Endothelial cell of umbilical vein (primary cell): ENCODE measurements at places on chromosomes 7 and 10. TPM values are rescaled to one million over a fixed set of nuclear protein-coding genes. Genes with fewer than 3 reads are reported as not detected.

OR6B1 gene
- not detected in 2 replicates for polyA plus RNA-seq

NAT16 gene
- polyA plus RNA-seq, result not detected in 2 replicates

H2BK1 gene
- polyA plus RNA-seq, result not detected in 2 replicates

OR2A42 gene
- polyA plus RNA-seq, result not detected in 2 replicates

CLDN3 gene
- polyA plus RNA-seq, result 1.9 and 2.4 TPM in 2 replicates

MPP7 gene
- polyA plus RNA-seq, result 0.08 and 0.17 TPM in 2 replicates

CYP2C19 gene
- polyA plus RNA-seq, result not detected in 2 replicates

ST8SIA6 gene
- 0.40 TPM in 2 replicates for polyA plus RNA-seq

LMTK2 gene
- 5.1 and 5.9 TPM in 2 replicates for polyA plus RNA-seq

KAZALD1 gene
- 3.0 TPM in 2 replicates for polyA plus RNA-seq

MMRN2 gene
- 143 and 154 TPM in 2 replicates for polyA plus RNA-seq

CAMK2B gene
- 0.57 and 0.72 TPM in 2 replicates for polyA plus RNA-seq

STEAP2 gene
- polyA plus RNA-seq, result 3.0 and 4.2 TPM in 2 replicates

ACHE gene
- polyA plus RNA-seq, result 0.28 and 0.48 TPM in 2 replicates

NYAP1 gene
- polyA plus RNA-seq, result 0.37 and 0.46 TPM in 2 replicates

ASZ1 gene
- not detected in 2 replicates for polyA plus RNA-seq

PLAC9 gene
- polyA plus RNA-seq, result 2.0 and 3.6 TPM in 2 replicates

OR9A2 gene
- not detected in 2 replicates for polyA plus RNA-seq

MAPK8 gene
- 19.2 and 25.3 TPM in 2 replicates for polyA plus RNA-seq

TSPAN33 gene
- polyA plus RNA-seq, result 0.21 and 0.32 TPM in 2 replicates

TRIM73 gene
- 0.89 and 1.6 TPM in 2 replicates for polyA plus RNA-seq

UPF2 gene
- polyA plus RNA-seq, result 3.3 and 4.8 TPM in 2 replicates
